MCF 10A (cell line): ENCODE measurements at places on chromosomes 1 and 21.

GRCh38 chr1:20423169-20423795, 62.7 kb downstream of the CAMK2N1 start:
- DNase-seq, result no peak

- DNase-seq, result no peak
Observed at GRCh38 chr1:29527314-29528004, 291.1 kb downstream of the PTPRU start.

GRCh38 chr1:246383791-246384190, 123.3 kb downstream of the SMYD3 start:
- no peak for DNase-seq

- DNase-seq, result peak; percentile 62
Observed at GRCh38 chr1:98991127-98992012, 13.3 kb downstream of the PLPPR5 start.

DNA sequence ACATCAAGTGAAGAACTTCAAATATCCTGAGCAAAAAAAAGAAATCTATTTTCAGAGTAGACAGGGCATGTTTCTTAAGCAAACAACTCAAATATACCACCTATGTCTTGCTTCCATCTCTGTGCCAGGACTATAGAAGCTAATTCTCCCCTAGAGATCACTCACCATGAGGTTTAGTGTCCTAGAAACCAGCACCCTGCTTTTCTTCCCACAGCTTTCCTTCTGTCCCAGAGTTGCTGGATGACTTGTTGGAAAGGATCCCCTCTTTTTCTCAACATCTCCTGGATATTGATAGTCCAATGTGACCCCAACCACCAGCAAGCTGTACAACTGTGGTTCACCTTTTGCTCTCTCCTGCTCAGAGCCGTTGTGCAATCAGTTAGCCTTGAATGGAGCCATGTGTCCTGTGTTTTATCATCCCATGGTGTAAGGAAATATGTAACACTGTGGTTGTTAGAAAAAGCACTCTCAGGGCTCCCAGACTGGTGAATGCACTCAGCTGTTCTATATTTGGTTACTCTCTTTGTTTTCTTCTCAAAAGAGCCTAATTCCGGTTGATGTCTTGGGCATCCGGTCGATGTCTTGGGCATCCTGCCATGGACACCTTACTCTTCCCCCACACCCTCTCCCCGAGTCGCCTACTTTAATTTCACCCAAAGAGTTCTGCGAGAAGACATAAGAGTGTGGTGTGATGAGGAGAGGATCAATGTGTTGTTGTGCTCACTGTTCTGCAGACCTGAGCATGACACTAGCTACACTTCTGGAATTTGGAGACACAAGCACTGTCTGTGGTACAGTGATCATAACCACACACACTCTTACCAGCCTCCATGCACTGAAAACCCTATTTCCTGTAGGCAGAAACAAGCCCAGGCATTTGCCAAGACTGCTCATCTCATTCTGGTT, 1.7 kb downstream of the TNFSF4 start:
- DNase-seq, result peak; percentile 39
